ENCODE measurements at places on chromosomes 3 and 15.
A peak's percentile ranks its signal among the peaks of the same experiment; 100 is the strongest.

- DNase-seq = peak; percentile 19
Observed at GRCh38 chr3:107431246-107432012, 54.2 kb downstream of the CCDC54 start.

GRCh38 chr3:58452176-58452575 lies 18.5 kb upstream of the PDHB start:
- DNase-seq = no peak

DNA sequence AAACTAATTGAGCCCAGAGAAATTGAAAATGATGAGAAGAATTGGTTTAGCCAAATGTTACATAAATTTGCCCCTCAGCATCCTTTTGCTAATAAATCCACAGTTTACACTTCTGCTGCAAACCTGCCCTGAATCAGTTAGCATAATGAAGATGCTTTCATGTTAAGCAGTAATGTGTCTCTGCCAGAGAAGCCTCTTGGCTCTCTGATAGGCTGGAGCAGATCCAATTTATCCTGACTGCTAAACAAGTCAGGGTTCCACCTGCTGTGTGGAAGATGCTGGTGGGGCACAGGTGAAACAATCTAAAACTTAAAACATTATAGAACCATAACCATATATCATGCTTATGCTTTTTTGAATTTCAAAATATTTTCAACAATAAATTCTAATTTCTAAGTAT lies 946.8 kb downstream of the OTOL1 start:
- no peak for DNase-seq

GRCh38 chr3:194474675-194475074 lies 12.1 kb downstream of the ATP13A3 start:
- DNase-seq = no peak

GRCh38 chr3:120506828-120507774 lies 56.3 kb upstream of the FSTL1 start:
- no peak for DNase-seq

GRCh38 chr15:39864116-39864515 lies 56.0 kb downstream of the GPR176 start:
- no peak for DNase-seq

DNA sequence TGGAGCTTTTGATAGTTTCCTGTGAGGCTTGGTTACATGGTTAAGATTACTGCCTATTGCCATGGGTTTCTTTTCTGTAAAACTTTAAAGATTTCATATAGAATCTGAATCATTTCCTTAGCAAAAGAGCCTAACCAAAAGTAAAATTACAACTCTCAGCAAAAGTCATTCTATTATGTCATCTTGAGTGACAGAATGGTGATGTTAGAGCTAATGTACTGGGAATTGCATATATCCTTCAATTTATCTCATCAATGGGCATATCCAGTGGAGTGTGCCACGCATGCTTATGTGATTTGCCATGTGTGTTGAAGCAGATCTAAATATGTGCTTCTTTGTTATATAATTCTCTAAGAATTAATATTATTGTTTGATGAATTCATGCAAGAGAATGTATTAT lies 212.1 kb downstream of the ROBO1 start:
- DNase-seq = no peak

DNA sequence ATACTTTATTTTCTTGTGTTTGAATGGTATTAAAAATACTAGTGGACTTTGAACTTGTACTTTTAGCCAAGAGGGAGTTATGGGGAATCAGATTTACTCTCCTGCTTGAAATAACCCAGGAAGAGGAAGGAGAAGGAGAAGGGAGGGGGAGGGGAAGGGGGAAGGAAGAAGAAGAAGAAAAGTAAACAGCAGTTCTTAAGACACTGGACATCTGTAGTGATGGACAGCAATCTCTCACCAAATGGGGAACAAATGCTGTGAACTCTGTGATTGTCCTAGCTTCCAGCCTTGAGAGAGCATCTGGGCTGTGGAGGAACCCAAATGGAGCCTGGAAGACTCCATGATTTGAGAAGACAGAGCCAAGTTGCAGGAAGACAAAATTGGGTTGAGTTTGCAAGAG lies 52.0 kb downstream of the VPS8 start:
- no peak for DNase-seq

DNA sequence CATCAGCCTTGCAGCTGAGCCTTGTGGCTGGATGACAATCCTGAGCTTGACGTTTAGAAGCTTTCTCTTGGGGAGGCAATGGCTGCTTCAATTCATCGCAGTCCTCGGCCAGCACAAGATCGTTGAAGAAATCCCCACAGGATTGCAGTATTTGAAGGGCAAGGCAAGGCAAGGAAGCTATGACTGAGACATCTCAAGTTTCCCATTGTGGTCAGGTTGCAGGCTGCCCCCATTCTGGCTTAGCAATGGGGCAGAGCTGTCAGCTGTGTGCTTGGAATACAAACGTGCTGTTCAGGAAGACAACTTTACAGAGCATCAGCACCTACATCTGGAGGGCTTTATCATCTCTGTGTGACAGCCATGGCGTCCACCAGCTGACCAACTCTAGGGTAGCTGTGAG lies 275.9 kb upstream of the TBL1XR1 start:
- no peak for DNase-seq

GRCh38 chr15:78284758-78285157 lies 14.7 kb downstream of the SKIC8 start:
- DNase-seq = no peak

GRCh38 chr15:32060706-32061105 lies 30.4 kb downstream of the CHRNA7 start:
- no peak for DNase-seq

DNA sequence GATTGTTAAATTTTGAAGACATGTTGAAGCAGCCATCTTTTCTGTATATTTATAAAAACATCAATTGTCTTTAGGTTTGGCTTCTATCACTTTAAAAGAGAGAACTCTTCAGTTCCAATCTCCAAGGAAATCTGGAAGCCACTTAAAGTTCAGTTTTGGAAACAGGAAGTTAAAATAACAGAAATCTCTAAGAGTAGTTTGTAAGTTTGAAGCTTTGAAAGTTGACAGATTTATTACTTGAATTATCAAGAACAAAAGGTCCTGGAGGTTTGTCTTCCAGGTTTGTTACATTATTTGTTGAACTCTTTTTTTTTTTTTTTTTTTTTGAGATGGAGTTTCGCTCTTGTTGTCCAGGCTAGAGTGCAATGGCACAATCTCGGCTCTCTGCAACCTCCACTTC lies 30.0 kb downstream of the RNF111 start:
- no peak for DNase-seq

DNA sequence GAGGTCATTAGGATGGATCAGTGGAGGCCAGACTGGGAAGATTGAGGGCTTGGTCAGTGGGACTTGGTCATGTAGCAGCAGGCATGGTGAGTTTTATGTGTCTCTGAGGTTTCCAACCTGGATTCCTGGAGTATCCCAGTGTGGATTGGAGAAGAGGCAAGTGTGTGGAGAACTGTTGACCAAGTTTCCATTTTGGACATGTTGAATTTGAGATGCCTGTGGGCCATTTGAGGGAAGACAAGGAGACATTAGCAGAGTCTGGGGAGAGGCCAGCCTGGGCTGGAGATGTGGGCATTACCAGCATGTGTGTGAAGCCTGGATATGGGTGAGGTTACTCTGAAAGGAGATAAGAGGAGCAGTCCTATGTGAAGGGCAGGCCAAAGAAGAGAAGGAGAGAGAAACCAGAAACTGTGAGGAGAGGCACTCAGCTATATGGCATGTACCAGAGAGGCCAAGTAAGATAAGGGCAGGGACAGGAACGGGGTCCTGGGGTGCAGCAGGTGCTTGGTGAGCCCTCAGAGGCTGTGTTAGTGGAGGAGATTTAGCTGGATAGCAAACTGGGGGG lies 4.3 kb downstream of the SLC25A38 start:
- peak; percentile 82 for DNase-seq

DNA sequence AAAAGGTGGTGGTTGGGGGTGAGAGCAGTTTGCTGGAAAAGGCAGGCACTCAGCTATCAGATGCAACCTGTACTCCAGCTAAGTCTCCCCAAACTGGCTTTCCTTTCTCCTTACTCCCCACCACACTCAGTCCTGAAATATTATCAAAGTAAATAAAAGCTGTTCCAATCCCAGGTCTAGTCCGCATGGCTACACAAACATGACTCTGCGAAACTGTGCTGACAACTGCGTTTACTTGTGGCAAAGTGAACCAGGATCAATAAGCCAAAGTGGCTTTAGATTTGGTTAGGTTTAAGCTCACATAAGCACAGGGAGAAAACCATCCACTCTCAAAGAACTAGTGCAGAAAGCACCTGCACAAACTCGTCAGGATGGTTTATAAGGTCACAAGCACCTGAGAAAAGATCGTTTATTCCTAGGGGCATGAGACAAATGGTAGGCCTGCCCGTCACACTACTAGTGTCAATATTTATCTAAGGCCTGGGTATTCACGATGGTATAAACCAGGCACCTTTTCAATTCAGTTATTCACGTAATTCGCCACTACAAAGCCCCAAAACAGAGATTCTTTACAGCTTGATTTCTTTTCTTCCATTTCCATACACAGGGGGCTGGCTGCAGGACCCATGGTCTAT lies 25.3 kb downstream of the LRIG1 start:
- DNase-seq = no peak

DNA sequence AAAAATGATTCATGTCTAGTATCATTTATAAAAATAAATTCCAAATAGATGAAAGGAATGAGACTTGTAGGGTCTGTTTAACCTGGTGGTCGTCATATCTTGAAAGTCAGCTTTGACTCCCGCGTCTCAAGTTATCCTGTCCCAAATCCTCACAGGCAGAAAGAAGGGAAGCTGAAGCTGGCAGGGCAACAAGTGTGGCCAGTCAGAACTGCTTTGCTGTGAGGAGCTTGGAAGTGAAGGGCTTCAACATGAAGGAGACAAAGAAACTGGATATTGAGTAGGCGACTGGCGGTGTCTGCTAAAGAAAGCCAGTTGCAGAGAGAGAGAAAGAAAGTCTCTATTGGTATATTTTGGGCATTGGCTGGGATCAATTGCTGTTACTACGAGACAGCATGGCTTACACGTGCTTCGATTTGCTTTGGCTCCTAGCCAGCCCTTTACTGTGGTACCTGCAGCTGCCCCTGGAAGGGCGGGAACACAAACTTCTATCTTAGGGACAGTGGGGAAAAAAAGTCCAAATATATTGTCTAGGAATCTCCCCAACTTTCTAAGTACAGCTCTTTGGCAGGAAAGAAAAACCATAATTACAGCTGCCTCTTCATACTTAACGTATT lies 107.2 kb downstream of the CHST2 start:
- no peak for DNase-seq

DNA sequence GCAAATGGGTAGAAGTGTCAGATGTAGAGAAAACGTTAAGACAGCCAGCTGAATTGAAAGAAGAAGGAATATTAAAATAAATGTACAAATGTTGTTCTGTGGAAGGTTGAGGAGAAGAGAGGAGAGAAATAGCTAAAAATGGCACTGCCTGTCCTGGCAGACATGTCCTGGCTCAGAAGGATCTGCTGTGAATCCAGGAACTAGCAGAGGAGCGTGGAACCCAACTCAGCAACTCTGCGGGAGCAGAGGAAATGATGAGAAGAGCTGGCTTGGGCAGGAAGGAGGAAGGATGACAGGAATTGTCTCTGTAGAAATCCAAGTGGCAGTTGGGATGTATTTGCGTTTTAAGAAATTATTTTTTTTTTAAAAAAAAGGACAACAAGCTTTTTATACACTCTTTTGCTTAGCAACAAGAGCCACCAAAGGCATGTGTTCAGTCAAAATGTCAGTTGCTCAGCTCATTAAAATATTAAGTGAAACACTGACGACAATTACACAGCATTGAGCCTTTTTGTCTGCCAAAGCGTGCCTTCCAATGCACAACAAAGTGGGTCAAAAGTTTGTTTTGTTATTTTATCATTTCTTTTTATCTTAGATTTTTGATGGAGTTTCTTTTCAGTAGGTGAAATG lies 16.1 kb downstream of the NANOGP8 start:
- DNase-seq = no peak

DNA sequence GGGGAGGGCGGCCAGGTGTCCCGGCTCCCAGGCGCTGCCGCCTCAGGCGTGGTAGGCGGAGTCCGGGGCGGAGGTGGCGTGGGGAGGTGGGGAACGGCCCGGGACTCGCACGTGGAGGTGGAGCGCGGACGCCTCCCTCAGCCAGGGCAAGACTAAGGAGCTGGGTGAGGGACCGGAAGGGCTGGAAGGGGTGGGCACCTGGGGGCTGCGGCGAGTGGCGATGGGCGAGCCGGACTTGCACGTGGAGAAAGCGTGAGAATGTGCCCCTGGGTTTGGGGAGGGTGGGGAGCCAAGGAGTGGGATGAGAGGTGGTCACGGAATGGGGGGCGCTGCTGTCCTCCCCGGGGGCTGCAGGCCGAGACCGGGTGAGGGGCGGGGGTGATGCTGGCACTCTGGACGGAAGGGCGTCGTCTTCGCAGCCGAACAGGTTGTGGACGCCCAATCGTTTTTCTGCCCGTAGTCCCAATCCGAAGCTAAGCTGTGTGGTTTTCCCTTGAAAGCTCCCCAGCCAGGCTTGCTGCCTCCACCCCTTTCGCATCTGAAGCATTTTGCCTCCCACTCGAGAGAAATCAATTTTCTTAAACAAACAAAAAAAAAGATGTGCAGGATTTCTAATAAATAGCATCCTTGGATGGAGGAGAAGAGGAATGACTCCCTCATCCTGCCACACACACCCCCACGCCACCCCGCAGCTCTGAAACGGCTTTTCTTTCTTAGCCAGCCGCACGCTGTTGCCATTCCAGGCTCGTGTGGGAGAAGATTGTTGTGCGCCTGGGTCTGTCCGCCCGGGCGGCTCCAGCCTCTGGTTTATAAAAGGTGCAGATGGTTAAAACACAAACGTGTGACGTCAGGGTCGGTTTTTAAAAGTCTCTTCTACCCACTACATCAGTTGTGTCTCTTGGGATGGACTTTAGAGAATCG lies 62.5 kb upstream of the ANKRD28 start:
- no peak for DNase-seq

GRCh38 chr3:58482917-58483636 lies 8.8 kb upstream of the KCTD6 start:
- no peak for DNase-seq

DNA sequence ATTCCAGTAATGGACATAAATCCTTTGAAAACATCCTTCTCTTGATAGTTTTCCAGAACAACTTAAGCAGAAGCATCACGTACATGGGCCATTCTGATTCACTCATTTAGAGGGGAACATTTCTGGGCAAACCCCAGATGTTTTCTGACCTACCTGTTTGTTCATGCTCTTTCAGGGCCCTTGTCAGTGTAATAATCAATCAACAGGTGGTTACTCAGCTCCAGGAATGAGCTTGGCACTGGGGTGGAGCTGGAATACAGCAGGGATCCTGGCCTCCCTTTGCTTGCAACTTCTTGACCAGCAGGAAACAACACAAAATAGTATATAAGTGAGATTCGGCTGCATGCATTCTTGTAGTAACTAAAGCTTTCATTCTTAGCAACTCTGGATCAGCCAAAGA lies 9.2 kb upstream of the UBE2E1 start:
- DNase-seq = no peak

GRCh38 chr15:90340345-90340744 lies 11.7 kb upstream of the ZNF774 start:
- DNase-seq = no peak

GRCh38 chr3:64685800-64686445 lies 1.9 kb downstream of the ADAMTS9 start:
- DNase-seq = no peak

- DNase-seq = no peak
Observed at GRCh38 chr3:138042043-138042442, 32.1 kb downstream of the CLDN18 start.
